T-helper 1 cell treated with Interleukin-12 subunit alpha and Interleukin-12 subunit beta and Interleukin-4 antibody, amounts not matched to agents 30 ng/mL and 1 ng/mL, for 36 hours (primary cell): ENCODE measurements at places on chromosomes 2 and 18. TPM values are rescaled to one million over a fixed set of nuclear protein-coding genes. Genes with fewer than 3 reads are reported as not detected.

The SLC25A12 gene
- 33.9 TPM in 2 replicates for total RNA-seq

The FAM237A gene
- total RNA-seq: not detected in 2 replicates

The IRS1 gene
- 6.3 TPM in 2 replicates for total RNA-seq

The CD28 gene
- 124 and 128 TPM in 2 replicates for total RNA-seq

The SH3BP4 gene
- total RNA-seq: 0.07 and 0.12 TPM in 2 replicates

The CGREF1 gene
- 3.5 and 3.9 TPM in 2 replicates for total RNA-seq

The SNTG2 gene
- total RNA-seq: not detected in 2 replicates

The EFEMP1 gene
- not detected in 2 replicates for total RNA-seq

The GALNT5 gene
- not detected in 2 replicates for total RNA-seq

The GLI2 gene
- 2.5 TPM in 2 replicates for total RNA-seq

The CHRNA1 gene
- total RNA-seq: not detected in 2 replicates

The GNAL gene
- total RNA-seq: 2.6 and 3.6 TPM in 2 replicates

The NUP35 gene
- 17.7 and 19.1 TPM in 2 replicates for total RNA-seq

The PIEZO2 gene
- not detected in 2 replicates for total RNA-seq

The CCDC141 gene
- 7.5 and 8.7 TPM in 2 replicates for total RNA-seq

The MC2R gene
- total RNA-seq: not detected in 2 replicates

The DLGAP1 gene
- total RNA-seq: 0.44 and 0.86 TPM in 2 replicates

The SPP2 gene
- total RNA-seq: not detected in 2 replicates

The SERPINB3 gene
- not detected in 2 replicates for total RNA-seq

The MAP3K2 gene
- 61.8 and 63.0 TPM in 2 replicates for total RNA-seq
